ENCODE measurements at places on chromosomes 5 and 9. TPM values are rescaled to one million over a fixed set of nuclear protein-coding genes. Genes with fewer than 3 reads are reported as not detected.

The CD180 gene
- not detected for total RNA-seq

The DMRT3 gene
- total RNA-seq, result not detected

The ELAVL2 gene
- 16.8 TPM for total RNA-seq

The FBP2 gene
- not detected for total RNA-seq

The IL31RA gene
- total RNA-seq, result not detected

The PKD2L2 gene
- not detected for total RNA-seq

The PHPT1 gene
- total RNA-seq, result 175 TPM

Measured in H9 (cell line).